ENCODE measurements at places on chromosomes 5 and 9.

- DNase-seq = no peak
Measured at GRCh38 chr5:31479706-31480105, 52.2 kb downstream of the DROSHA start.

DNA sequence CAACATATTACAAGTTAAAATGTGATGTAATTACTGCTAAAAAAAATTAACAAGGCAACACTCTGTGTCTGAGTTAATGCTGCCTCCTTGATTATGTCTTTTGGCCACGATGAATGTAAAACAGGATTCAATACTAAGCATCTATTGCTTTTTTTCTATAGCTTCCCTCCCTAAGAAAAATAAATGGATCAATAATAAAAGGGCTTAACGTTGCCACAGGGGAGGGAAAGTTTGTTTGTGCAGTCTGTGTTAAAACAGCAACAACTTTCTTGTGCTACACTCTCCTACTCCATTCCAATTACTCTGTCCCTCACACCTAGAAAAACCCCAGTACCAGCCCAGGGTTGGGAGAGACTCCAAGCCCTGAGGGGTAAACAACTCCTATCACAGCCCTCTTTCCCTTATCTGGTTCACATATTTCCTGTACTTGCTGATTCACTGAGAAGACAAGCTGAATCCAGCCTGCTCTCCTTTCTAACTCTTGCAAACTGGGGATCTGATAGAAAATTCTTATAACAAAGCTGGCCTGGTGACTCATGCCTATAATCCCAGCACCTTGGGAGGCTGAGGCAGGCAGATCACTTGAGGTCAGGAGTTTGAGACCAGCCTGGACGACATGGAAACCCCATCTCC lies 44.8 kb downstream of the PTPN3 start:
- DNase-seq = no peak

- DNase-seq = no peak
Measured at GRCh38 chr5:1402611-1403255, 42.5 kb downstream of the SLC6A3 start.

GRCh38 chr5:151157426-151158286 lies at the start of gene ANXA6:
Gene ANXA6 (minus strand): TSS chr5:151157779. CDS start chr5:151147901, 9,878 bp downstream.
- peak; percentile 38 for DNase-seq

- DNase-seq = no peak
Measured at GRCh38 chr5:144581044-144581443, 410.4 kb downstream of the KCTD16 start.

GRCh38 chr5:169149317-169149716 lies 151.6 kb downstream of the SLIT3 start:
- DNase-seq = no peak

Data from stimulated activated CD8-positive, alpha-beta memory T cell treated with anti-CD3 and anti-CD28 coated beads, Interleukin-15, amount 100 ng/mL, for 1 hour (primary cell).